ENCODE measurements at places on chromosomes 12 and 14.

DNA sequence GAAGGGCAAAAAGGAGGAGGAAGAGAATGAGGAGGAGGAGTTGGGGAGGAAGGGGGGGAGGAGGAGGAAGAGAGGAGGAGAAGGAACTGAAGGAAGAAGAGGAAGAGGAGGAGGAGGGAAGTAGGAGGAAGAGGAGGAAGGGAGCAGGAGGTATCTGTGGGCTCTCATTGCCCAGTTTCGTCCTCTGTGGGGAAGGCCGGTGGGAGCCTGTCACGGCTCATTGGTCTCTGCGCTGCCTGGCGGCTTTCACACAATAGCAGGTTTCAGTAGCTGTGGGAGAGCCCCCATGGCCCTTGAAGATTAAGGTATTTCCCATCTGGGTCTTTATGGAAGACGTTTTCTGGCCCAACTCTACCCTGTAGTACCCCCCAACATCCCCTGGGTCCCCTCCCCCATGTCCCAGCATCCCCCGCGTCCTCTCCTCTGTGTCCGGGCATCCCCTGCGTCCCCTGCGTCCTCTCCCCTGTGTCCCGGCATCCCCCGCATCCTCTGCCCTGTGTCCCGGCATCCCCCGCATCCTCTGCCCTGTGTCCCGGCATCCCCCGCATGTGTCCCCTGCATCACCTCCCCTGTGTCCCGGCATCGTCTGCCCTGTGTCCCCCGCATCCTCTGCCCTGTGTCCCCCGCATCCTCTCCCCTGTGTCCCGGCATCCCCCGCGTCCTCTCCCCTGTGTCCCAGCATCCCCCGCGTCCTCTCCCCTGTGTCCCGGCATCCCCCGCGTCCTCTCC, 278.2 kb upstream of the SFSWAP start:
- no peaks in the 10 kb centered on the region for H3K36me3 ChIP-seq
- no peak overlapping the region for H3K27ac ChIP-seq
- no peak overlapping the region for H3K4me3 ChIP-seq
- no peak for DNase-seq
- no peaks in the 10 kb centered on the region for H3K4me1 ChIP-seq

DNA sequence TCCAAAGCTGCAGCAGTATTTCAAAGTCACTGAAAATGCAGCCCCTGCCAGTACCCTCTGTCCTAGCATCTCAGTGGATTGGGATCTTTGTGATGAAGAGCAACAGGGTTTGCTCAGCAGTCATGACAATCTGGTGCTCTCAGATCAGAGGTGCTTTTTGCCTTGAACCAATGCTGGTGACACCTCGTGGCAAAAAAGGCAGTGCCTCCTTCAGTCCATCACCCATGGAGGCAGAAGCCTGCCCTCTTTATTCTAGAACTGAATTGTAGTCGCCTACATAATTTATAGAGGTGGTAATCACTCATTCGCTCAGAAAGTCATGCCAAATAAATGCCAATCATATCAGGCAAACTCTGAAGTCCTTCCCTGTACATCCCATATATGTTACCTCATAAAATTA, 126.0 kb upstream of the VRK1 start:
- no peaks in the 10 kb centered on the region for H3K36me3 ChIP-seq
- H3K4me3 ChIP-seq = no peak overlapping the region
- peaks cover 51% of the 10 kb centered on the region for H3K27me3 ChIP-seq

DNA sequence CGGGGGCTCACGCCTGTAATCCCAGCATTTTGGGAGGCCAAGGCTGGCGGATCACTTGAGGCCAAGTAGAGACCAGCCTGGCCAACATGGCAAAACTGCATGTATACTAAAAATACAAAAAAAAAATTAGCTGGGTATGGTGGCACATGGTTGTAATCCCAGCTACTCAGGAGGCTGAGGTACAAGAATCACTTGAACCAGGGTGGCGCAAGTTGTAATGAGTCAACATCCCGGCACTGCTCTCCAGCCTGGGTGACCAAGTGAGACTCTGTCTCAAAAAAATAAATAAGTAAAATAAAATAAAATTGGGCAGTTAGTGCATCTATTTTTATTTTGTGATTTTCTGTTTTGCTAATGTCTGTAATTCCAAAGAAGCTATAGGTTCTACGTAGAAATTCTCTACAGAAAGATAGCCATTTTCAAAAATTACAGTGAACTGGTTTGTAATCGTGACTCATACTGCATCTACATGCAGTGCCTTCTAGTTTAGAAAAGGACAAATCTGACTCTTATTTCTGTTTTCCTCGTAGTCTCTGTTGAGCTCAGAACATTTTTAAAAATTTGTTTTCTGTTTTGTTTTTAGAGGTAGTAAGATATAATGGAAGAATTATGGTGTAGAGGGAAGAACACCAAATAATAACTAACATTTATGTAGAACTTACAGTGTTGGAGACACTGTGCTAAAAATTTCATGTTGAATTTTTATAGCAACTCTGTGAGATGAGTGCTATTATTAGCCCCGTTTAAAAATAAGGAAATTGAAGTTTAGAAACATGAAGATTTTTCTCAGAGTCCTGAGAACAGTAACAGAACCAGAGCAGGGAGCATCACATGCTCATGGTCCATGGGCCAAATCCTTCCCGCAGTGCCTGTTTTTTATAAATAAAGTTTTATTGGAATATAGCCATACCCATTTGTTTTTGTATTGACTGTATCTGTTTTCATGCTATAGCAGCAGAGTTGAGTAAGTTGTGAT, 201.2 kb downstream of the SYNE2 start:
- no peak overlapping the region for H3K27ac ChIP-seq
- no peaks in the 10 kb centered on the region for H3K27me3 ChIP-seq
- DNase-seq = no peak
- H3K4me1 ChIP-seq = peaks cover 2% of the 10 kb centered on the region

GRCh38 chr14:93587330-93587729, 156.6 kb downstream of the UNC79 start:
- no peaks in the 10 kb centered on the region for H3K4me1 ChIP-seq
- H3K36me3 ChIP-seq = no peaks in the 10 kb centered on the region
- DNase-seq = no peak
- no peak overlapping the region for H3K4me3 ChIP-seq

All from activated T-cell treated with anti-CD3 and anti-CD28 coated beads, Interleukin-2, amount 50 U/mL, for 24 hours (primary cell).